ENCODE measurements at places on chromosomes 13 and 19.

GRCh38 chr19:35555301-35556005 lies 8.0 kb downstream of the ATP4A start:
- DNase-seq: peak; percentile 10

DNA sequence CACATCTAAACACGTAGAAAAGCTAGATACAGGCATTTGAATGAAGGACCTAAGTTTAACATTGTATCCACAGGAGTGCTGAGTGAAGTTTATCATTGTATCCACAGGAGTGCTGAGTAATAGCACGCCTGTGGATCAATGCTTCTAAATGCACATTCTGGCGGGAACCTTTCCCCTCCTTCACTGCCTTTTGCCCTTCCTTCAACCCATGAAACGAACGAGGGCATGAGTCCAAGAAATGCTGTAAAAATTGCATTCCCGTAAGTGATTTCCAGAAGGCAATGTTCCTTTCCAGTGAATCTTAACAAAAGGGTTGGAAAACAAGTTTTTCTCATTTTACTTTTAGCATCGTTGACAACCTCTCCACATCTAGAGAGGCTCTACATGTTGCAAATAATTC lies 88.1 kb downstream of the ZDHHC20 start:
- no peak for DNase-seq

DNA sequence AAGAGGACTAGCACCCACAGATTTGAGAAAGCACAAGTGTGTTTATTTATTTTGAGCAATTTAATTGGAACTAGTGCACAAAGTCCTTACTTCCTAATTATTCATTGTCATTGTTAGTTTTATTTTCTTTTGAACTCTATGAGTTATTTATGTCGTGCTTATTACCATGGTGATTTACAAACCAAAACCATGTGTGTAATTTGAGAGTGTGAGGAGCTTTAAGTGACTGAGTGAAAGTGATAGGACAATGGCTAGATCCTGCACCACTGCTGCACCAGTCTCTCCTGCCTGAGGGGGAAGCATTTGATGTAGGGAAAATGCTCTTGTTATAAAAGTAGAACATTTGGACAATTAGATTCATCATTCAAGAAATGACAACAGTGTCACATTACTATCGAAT lies 172.3 kb upstream of the KLF12 start:
- DNase-seq: no peak

DNA sequence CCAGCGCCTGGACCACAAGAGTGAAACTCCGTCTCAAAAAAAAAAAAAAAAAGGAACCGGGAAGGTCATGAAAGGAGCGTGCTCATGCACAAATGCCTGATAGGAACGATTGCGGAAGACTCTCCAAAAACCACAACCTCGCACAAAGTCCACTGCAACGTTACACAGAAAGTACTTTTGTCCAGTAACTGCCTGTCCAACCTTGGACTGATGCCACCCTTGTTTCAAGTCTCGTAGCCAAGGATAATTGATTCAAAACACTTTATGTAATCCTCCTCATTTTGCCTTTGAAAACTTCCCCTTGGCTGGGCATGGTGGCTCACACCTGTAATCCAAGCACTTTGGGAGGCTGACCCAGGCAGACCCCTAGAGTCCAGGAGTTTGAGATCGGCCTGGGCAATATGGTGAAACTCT lies 13.7 kb downstream of the LGALS7 start:
- peak; percentile 63 for DNase-seq

DNA sequence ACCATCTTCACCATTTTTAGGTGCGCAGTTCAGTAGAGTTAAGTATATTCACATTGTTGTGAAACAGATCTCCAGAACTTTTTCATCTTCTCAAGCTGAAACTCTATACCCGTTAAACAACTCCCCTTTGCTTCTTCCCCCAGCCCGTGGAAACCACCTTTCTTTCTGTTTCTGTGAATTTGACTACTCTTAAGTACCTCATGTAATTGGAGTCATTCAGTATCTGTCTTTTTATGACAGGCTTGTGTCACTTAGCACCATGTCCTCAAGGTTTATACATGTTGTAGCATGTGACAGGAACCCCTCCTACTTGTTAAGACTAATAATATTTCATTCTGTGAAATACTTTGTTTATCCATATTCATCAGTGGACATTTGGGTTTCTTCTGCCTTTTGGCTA lies 52.8 kb downstream of the TNFRSF19 start:
- no peak for DNase-seq

GRCh38 chr19:7307590-7308218 lies 13.5 kb upstream of the INSR start:
- DNase-seq: no peak

GRCh38 chr19:18425515-18426415 lies 6.6 kb downstream of the SSBP4 start:
- DNase-seq: no peak

DNA sequence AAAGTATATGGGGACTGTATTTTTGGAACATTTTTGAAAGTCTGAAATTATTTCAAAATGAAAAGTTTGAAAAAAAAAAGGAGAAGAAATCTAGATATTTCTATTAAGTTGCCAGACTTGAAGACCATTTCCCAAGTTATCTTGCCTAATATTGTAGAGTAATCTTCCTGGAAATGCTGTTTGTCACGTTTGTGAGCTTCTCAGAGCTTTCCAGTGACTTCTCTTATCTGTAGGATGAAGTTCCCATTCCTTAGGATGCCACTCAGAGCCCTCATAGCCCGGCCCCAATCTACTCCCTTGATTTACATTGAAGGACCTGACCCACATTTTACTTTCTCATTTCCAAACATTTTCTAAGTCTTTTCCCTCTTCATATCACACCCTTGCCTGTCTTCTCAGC lies 23.6 kb downstream of the CEACAM8 start:
- no peak for DNase-seq

All from RCC 7860 (cell line).